Ovary (tissue), 10 donors: ENCODE measurements at places on chromosomes 5 and 9. TPM values are rescaled to one million over a fixed set of nuclear protein-coding genes. Genes with fewer than 3 reads are reported as not detected.

GRCh38 chr9:16413509-16414016 is 456.9 kb downstream of the BNC2 start:
- no peak for DNase-seq

DNA sequence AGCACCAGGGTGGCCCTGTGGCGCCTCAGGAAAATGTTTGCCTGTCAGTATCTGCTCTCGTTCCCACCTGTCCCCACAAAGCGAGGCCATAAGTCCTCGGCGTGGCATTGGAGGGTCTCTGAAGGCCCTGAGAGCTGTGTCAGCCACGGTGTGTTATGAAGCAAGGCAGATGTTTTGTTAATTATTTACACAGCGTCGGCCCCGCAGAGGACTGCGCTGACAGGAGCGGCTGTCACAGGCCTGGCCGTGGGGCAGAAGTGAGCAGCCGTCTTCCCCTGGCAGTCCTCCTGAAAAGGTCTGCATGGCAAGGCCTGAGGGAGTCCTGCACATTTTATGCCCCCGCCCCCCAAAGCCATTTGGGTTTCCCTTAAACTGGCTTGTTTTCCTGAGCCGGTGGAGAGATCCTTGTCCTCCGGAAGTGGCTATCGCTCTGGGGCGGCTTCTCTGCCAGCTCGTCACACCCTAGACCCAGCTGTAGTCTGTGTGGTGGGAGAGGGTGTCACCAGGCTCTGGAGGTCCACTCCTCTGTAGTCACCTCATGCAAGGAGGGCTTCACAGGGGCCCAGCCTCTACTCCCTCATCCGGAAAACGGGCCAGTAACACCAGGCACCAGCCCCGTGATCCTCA is 6.2 kb downstream of the NEK6 start:
- DNase-seq = no peak

- DNase-seq = no peak
These were observed 114.5 kb downstream of the MAT2B start for GRCh38 chr5:163619951-163620350.

GRCh38 chr9:93299418-93300174 is 115.7 kb downstream of the WNK2 start:
- peak; percentile 4 for DNase-seq

DNA sequence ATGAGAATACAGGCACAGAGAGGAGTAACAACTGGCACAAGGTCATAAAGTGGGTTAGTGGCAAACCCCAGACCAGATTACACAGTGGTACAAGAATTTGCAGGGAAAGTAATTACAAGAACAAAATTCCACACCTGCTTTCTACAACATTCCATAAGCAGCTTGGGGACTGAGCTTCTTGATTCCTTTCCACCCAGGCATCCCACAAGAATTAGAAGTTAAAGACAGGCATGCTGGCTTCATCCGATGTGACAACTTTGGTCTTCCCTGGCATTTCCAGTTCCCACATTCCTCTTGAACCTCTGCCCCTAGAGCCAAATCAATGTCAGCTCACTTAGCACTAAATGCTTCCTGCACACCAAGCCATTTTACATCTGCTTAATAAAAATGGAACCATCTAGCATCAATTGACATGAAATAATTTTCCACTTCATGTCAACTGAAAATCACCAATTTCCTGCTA is 435.8 kb upstream of the PAPPA start:
- no peak for DNase-seq

GRCh38 chr5:138463419-138464007 is 1.8 kb upstream of the EGR1 start:
- DNase-seq = peak; percentile 66

DNA sequence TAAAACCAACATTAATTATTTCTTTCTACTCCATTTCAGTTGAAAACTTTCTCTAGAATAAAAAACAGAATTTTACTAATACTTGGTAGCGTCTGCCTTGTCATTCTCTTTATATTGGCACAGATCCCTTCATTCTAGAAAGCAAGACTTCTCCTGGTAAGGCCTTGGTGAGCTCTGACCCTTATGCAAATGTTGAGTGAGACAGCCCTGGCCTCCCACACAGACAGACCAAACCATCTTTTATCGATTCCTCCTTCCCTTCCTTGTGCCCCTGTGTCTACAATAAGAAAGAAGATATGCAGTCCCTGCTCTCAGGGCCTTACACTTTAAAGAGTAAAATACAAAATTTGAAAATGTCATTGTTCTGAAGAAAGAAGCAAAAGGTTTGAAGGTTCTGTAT is 262.2 kb downstream of the EFNA5 start:
- no peak for DNase-seq

- no peak for DNase-seq
These were observed 42.5 kb downstream of the RALGPS1 start for GRCh38 chr9:126956917-126957686.

- no peak for DNase-seq
These were observed 26.8 kb upstream of the NUDT12 start for GRCh38 chr5:103589357-103589756.

GRCh38 chr9:83957248-83957513 is 22.8 kb downstream of the HNRNPK start:
- DNase-seq = no peak

DNA sequence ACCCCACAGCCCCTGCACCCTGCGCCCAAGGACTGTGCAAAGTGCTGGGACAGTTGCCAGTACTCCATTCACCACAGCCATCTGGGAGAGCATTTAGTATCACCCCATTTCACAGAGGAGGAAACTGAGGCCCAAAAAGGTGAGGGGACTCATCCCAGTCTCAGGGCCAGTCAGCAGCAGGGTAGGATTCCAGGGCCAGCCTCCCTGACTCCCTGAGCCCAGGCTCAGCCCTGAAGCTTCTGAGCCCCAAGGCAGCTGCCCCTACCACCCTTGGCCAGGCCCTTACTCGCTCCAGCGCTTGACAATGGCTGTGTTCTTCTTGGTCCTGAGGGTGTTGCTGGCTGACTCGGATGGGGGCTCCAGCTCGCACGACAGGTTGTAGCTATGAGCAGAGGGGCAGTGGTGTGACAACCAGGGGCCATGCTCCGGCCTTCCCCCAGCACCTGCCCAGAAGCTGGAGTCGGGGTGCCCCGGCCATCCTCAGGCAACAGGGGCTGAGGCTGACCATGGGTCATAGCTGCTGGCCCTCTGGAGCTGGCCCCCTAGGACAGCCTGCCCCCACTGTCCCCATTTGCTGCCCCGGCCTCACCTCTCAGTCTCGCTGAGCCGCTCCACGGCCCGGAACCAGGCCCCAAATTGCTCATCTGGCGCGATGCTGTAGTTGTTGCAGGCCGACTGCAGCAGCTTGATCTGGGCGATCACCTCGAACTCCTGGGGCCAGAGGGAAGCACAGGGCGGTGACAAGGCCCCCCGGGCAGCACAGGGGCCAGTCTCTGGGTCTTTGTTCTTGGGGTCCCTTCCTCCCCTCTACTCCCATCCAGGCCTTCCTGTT is 18.6 kb downstream of the RALGDS start:
- no peak for DNase-seq

- no peak for DNase-seq
These were observed 10.4 kb downstream of the NR6A1 start for GRCh38 chr9:124760719-124761118.

DNA sequence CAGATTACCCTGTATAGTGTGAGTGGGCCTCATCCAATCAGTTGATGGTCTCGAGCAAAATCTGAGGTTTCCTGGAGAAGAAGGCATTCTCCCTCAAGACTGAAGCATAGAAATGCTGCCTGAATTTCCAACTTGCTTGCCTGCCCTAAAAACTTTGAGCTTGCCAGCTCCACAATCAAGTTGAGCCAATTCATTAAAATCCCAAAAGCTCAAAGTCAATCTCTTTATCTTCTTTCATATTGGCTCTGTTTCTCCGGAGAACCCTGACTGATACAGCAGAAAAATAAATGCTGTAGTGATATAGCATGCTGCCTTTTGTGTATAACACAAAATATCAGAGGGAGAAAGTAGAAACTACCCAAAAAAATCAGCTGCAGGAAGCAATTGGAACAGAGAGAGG is 72.5 kb upstream of the NMUR2 start:
- no peak for DNase-seq

DNA sequence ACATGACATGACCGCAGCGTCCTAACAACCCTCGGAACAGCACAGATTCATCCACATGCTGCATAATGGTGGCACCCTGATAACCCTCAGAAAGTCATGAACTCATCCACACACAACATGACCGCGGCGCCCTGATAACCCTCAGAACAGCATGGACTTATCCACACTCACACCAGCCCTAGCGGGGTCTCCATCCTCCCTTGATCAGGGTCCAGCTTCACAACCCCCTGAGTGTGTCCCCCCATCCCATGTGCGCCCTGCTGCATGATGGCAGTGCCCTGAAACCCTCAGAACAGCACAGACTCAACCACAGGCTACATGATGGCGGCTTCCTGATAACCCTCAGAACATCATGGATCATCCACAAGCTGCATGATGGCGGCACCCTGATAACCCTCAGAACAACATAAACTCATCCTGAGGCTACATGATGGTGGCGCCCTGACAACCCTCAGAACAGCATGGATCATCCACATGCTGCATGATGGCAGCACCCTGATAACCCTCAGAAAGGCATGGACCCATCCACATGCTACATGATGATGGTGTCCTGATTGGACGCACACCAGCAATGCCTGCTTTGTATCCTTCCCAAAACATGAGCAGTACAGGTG is 28.3 kb downstream of the SLC6A3 start:
- DNase-seq = no peak

DNA sequence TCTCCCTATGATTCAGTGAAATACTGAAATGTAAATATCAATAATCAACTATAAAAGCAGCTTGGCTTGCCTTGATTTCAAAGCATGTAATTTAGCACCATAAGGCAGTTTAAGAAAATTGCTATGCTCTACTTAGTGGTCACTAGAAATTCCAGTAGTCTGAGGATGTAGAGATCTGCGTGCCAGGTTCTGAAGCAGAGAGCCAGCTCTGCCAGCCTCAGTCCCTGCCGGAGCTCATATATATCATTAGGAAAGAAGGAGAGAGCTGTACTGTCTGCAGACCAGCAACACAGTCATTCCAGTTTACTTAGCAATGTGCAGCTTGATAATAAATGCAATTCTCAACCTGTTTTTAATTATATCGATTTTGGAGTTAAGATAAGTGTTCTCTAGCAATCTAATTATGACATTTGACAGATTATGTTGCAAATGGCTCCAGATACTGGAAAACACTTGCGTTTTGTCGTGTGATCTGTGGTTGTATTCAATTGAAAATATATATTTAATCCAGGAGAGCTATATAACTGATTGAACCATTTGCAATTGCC is 540.5 kb downstream of the CTNND2 start:
- no peak for DNase-seq

DNA sequence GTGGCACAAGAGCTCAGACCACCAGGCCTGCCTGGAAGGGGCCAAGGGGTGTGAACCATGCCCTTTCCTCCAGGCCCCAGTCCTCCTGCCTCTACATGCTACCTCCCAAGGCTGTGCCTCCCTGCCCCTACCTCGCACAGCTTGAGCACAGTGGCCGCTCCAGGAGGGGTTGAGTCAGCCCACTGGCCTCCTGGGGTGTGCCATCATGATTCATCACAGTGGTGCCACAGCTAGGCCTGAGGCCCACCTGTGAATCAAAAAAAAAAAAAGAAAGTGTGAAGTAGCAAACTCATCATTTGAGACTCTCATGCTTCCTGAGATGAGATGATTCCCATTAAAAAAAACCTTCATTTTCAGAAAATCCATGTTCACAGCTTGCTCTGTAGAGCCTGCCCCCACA is 240.5 kb downstream of the HSPA4 start:
- no peak for DNase-seq

- no peak for DNase-seq
These were observed 87.8 kb upstream of the APC start for GRCh38 chr5:112649882-112650281.

- DNase-seq = peak; percentile 71
These were observed 69.9 kb downstream of the MAMDC2 start for GRCh38 chr9:70113403-70114022.

- DNase-seq = no peak
These were observed 9.9 kb downstream of the RBM27 start for GRCh38 chr5:146213210-146213826.

DNA sequence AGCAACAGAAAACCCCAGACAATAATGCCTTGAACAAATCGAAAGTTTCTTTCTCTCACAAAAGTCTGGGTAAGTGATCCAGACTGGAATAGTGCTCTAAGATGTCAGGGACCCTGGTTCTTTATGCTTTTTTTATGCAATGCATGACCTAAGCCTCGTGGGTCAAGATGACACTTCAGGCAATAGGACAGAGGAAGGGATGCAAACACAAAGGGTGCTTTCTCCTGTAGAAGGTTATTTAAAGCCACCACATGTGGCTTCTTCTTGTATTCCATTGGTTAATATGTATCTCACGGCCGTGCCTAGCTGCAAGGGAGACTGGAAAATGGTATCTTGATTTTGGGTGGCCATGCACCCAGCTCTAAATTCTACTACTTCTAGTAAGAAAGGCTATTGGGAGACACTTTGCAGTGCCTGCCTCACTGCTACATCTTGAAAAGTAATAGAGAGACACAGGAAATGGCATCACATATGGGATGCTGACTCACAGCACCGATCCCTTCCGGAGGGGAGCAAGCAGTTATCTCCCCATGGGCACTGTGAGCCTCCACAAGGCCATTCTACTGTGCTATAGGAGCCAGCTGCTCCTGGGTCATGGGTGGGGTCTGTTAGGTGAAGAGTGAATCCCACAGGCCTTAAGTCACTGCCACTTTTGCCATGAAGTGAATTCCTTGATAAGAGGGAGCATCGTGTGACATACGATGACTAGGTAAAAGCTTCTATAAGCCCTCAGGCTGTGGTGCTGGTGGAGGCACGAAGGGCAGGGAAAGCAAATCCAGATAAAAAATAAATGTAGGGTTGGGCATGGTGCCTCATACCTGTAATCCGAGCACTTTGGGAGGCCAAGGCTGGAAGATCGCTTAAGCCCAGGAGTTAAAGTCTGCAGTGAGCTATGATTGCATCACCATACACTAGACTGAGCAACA is 32.5 kb upstream of the RAB14 start:
- DNase-seq = no peak

DNA sequence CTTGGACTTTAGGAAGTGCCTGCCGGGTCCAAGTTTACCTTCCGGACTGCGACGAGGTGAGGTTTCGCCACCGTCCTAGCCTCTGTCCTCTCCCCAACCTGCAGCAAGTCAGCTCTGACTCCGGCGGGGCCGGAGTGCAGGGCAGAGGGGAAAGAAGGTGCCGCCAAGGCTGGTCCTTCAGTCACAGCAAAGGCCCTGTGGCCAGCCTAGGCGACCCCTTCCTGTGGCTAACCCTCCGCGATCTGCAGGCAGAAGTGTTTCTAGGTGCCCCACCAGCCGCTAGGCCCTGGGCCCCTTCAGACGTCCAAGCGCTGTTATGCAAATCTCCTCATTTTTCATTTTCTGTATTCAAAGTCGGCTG is 11.1 kb upstream of the NKX2-5 start:
- DNase-seq = no peak

- DNase-seq = no peak
These were observed 25.9 kb upstream of the AP3B1 start for GRCh38 chr5:78320401-78320800.

The FCN1 gene
- 1.9 TPM for total RNA-seq

The CA9 gene
- total RNA-seq = 1.6 TPM

The PCDHGA4 gene
- total RNA-seq = 7.6 TPM

The ENC1 gene
- 27.7 TPM for total RNA-seq

The DAP gene
- total RNA-seq = 51.2 TPM

The MLANA gene
- not detected for total RNA-seq

The DBH gene
- not detected for total RNA-seq

The IFNA21 gene
- total RNA-seq = not detected

The ANKRD20A1 gene
- 0.77 TPM for total RNA-seq

The PTGR1 gene
- total RNA-seq = 32.6 TPM

The FIBCD1 gene
- total RNA-seq = not detected

The SLF1 gene
- 11.2 TPM for total RNA-seq

The SPATA31E1 gene
- not detected for total RNA-seq

The ACTBL2 gene
- total RNA-seq = not detected

The CAMK4 gene
- total RNA-seq = 1.7 TPM
